ENCODE measurements at places on chromosomes 1 and 21.
A peak's percentile ranks its signal among the peaks of the same experiment; 100 is the strongest.

DNA sequence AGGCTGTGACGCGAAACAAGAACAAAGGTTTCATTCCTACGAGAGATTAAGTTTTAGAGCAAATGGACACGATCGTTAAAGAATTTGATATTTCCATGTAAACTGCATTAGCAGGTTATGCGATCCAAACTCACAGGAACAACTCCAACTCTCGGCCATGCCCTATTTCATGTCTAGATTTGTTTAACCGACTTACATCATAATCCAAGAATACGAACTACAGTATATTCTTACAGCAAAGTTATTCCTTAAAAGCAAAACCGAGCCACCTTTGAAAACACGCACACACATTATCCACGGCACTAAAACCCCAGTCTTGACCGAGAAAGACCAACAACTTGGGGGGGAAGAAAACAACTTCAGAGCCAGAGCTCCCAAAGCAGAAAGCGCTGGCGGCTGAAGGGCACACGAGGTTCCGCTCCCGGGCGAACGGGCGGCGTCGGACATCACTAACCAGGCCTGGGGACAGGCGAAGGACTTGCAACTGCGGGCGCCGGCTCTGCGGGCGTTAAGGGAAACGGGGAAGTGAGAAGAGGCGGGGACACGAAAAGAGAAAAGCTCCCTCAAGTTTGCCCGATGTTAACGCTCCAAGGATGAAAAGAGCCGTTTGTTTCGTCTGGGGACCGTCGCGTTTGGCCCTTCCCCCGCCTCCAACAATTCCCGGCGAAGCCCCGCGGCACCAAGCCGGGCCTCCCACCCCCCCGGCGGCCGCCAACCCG is 690 bp downstream of the B3GALNT2 start:
- DNase-seq, result peak; percentile 64

DNA sequence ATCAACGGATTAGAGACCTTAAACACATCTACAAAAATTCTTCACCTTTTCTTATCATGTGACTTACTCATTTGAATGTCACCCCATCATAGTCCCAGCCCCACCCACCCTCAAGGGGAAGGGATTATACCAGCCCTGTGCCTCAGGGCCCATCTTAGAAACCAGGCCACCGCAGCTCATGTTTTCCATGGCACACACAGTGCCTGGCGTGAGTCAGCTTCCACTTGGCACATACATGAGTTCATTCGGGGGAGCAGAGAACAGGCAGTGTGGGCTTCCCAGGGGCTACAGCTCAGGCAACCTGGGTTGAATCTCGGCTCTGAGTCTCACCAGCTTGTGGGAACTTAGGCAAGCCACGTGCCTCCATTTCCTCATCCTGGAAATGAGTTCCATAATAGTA is 310.6 kb downstream of the NPHP4 start:
- DNase-seq, result no peak

DNA sequence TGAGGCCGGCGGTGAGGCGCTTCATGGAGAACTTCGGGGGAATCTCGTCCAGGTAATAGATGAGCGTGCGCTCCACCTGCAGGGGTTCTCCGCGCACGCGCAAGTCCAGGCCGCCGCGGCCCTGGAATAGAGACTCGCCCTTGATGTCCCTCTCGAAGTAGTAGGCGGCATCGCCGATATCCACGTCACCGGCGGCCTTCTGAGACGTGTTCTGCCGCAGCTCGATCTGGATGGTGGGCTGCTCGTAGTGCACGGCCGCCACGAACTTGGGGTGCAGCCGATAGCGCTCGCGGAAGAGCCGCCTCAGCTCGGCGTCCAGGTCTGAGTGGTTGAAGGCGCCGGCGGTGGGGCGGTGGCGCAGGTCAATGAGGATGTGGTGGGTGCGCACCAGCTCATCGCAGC is 726 bp downstream of the TACSTD2 start:
- DNase-seq, result no peak

DNA sequence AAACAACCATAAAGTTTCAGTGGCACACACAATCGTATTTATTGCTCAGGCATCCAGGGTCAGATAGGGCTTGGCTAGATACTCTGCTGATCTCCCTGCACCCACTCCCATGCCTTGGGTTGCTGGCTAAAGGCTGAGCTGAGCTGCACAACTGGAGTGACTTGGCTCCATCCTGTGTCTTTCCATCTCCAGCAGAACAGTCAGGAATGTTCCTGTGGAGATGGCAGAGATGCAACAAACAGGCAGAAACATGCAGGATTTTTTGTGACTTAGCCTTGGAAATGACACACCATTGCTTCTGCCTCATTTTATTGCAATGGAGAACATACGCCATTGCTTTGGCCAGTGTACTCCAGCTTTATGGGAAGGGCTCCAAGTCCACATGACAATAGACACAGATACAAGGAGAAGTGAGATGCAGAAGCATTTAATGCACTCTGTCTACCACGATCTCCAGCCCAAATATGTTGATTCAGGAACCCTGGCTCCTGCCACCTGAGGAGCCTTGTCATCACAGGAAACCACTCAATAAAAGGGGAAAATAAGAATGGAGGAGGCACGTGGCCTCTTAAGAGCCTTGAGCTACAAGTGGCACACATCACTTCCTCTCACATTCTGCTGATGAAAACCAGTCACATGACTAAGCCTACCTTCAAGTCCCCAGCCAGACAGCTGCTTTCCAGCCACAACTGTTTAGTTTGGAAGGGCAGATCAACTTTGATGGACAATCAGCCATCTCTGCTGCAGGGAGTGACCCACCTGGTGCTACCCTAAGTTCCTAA is 10.1 kb upstream of the GUCA2B start:
- DNase-seq, result no peak

GRCh38 chr1:46639547-46639946 is 22.9 kb upstream of the MOB3C start:
- no peak for DNase-seq

DNA sequence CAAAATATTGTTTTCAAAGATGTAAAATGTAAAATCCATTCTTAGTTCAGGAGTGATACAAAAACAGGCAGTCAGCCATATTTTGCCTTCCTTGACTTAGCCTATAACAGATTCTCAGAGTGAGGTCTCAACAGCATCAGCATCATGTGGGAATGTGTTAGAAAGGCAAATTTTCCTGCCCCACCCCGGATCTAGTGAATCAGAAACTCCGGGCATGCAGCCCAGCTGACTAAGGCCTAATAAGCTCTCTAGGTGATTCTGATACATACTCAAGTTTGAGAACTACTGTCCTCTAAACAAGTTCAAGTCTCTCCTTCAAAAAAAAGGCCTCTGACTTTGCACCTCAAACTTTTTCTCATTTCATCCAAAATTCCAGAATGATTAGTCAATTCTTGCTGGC is 46.9 kb upstream of the PRRC2C start:
- no peak for DNase-seq

GRCh38 chr1:59730759-59731478 is 83.8 kb upstream of the HOOK1 start:
- DNase-seq, result peak; percentile 57

DNA sequence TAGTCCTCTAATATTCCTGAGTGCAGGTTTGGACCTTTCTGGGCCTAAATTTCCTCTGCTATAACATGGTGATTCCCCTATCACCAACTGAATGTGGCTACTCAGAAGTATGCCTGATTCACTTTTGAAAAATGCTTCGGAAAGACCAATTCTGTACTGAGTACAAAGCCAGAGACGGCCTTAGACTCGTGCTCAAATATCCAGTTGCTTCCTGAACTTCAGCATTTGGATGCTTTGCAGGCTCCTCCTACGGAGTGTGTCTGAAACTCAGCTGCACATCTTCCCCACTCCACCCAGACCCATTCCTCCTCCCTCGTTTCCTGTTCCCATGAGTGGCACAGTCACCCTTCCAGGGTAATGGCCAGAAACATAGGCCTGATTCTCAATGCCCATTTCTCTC is 98.4 kb upstream of the GADD45A start:
- DNase-seq, result no peak

- DNase-seq, result no peak
Measured at GRCh38 chr1:225769687-225770086, 7.9 kb upstream of the SRP9 start.

DNA sequence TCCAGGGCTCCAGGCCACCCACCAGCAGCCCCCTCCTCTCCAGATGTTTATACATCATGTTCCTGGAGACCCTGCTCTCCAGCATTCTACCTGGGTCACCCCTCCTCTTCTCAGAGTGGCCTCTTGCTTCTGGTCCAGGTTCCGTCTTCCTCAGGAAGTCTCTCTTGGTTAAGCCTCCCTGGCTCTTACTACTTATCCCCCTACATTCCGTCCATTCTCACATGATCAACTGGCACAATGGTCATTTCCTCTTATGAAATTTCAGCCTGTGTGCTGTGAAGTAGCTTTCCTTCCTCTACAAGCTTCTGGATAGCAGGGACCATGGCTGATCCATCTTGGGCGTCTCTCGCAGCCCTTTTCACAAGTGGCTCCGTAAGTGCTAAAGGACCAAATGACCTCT is 33.9 kb upstream of the ATP2B4 start:
- no peak for DNase-seq

GRCh38 chr1:45518910-45519309 is 2.8 kb downstream of the PRDX1 start:
- DNase-seq, result no peak

GRCh38 chr21:19969156-19969555 is 1029.1 kb upstream of the NCAM2 start:
- no peak for DNase-seq

- no peak for DNase-seq
Measured at GRCh38 chr1:202568410-202568809, 141.8 kb downstream of the SYT2 start.

GRCh38 chr1:45585496-45586075 is 1.7 kb downstream of the NASP start:
- DNase-seq, result no peak

- no peak for DNase-seq
Measured at GRCh38 chr1:227896710-227897655, 50.7 kb downstream of the WNT9A start.

- no peak for DNase-seq
Measured at GRCh38 chr21:44301141-44301540, 1.3 kb downstream of the PFKL start.

DNA sequence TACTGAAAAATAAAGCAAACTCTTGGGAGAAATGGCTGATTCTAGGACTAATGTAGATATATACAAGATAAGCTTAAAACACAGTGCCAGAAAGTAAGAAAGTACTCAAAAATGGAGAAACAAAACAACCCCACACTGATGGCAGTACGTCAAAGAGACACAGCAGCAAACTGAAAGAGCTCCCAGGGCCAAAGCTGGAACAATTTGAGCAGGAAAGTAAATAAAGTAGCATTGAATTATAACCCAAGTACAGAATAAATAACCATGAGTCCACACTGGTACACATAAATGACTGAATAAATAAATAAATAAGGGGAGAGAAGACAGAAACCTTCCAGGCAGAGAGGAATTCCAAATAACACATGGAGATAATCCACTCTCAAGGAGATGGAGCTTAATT is 120.9 kb downstream of the GLUL start:
- no peak for DNase-seq

GRCh38 chr1:177275736-177276135 is 105.0 kb downstream of the BRINP2 start:
- no peak for DNase-seq

DNA sequence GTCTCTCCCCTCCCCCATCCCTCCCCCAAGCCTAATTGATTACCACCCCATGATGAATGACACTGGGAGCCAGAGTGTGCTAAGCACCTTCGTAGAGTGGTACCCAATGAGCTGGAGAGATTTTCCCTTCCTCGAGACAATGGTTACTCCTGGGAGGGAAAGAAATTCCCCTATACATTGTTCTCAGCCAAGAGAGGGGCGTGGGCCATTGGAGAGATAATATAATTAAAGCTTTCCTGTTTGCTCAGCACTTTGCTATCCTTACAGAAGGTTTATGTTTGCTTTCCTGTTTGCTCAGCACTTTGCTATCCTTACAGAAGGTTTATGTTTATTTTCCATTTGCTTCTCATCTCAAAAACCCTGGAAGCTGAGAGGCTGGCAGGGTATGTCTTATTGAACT is 126.1 kb upstream of the KLHDC7A start:
- no peak for DNase-seq

DNA sequence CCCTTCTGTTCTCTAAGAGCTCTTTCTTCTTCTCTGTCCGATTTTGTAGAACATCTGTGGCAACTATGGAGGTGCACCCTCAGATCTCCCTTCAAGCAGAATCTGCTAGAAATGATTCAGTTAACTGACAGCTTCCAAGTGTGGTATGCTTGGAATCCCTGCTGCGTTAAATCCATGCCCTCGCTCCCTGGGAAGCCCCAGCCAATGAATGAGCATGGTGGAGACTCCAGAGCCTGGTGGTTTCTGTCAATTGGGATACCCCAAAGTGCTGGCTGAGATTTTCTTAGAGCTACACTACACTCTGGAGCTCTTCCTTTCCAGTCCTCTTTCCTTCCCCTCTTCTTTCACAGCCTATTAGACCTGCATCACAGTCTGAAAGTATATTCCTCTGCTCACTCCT is 116.3 kb upstream of the C1orf21 start:
- no peak for DNase-seq

DNA sequence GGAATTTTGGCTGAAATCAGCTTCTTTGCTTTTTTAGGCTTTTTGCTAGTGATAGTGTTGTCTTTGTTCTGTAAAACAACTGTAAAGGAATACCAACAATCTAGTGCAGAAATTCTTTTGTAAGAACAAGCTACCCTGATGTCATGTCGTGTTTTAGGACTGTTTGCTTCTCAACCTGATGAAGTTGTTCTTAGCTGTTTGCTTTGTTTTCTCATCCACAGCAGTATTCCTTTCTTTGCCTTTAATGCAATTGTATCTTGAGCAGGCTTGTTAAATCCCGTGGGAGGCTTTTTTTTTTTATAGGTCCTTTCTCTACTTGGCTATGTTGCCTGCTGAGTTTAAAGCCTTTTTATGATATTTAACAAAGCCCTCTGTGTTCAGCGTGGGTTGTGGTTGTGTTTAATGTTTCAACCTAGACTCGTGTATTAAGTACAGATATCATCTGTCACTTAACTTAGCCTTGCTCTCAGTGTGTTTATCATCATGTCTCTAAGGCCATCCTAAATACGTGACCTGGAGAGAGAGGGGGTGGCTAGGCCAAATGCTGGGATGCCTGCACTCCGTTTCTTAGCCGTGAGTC is 31.6 kb downstream of the ADARB1 start:
- DNase-seq, result no peak

DNA sequence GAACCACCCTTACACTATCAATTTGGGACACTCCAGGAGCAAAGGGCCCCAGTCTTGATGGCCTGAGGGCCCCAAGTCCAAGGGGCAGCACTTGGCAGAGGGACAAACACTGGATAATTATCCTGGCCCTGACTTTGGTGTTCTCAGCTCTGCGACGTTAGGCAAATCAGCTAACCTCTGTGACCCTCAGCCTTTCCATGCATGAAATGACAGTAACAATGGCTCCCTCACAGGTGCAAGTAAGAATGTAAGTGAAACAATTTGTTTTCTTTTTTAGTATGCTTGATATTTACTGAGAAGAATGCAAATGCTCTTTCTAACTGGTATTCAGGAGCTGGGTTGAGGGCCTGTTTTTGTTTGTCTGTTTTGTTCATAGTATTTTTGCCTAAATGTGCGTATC is 61.6 kb upstream of the PRDX6 start:
- no peak for DNase-seq
